ENCODE measurements at places on chromosomes 12 and 14.

DNA sequence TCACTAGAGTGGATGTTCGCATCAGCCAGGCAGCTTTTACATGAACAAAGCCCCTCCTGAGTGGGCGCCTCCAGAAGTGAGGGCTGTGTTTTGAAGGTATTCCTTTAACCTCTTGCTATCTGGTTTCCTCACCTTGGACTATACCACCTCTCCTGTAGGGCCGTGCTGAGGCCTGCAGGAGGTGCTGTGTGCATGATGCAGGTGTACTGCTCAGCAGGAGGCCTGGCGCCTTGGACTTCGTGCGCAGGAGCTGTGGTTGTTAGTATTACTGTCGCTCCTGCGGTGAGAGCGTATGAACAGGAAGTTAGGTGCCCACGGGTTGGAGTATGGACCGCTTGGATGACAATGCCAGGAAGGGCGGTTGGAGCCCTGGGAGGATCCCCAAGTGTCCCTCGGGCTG, 130.7 kb downstream of the TSPAN9 start:
- no peak for DNase-seq

DNA sequence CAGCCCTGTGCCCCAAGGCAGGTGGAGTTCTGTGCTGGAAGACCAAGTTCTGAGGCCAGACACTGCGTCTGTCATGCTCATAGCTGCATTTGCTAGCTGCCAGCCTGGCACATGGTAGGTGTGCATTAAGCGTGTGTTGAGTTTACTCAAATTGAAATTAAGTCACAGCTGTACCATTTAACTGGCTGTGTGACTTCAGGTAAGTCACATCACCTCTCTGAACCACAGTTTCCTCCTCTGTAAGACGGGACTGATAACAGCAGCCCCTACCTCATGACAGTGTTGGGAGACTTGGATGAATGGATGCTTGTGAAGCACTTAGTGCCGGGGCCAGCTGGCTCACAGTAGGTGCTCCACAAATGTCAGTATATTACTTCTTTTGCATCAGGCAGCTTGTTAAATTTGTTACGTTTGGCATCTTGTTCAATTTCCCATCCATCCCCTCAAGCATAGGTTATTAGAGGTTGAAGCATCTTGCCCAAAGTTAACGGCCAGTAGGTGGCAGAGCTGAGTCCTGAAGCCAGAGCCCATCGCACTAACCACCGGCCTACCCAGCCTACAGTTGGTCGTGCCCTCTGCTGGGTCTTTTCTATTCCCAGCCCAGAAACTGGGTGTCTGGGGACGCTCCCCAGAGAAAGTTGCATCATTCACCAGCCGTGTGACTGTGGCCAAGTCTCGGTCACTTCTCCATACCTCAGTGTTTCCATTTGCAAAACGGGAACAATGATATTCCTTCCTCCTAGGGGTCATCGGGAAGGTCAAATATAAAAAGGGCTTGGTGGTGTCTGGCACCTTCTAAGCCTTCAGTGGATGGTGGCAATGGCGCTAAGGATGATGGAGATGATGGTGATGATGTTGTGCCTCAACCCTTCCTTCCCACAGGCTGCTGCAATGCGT, 4.5 kb downstream of the DAO start:
- no peak for DNase-seq

- no peak for DNase-seq
Measured at GRCh38 chr12:92073094-92073493, 72.6 kb downstream of the BTG1 start.

- no peak for DNase-seq
Measured at GRCh38 chr12:89370850-89371249, 18.5 kb upstream of the DUSP6 start.

DNA sequence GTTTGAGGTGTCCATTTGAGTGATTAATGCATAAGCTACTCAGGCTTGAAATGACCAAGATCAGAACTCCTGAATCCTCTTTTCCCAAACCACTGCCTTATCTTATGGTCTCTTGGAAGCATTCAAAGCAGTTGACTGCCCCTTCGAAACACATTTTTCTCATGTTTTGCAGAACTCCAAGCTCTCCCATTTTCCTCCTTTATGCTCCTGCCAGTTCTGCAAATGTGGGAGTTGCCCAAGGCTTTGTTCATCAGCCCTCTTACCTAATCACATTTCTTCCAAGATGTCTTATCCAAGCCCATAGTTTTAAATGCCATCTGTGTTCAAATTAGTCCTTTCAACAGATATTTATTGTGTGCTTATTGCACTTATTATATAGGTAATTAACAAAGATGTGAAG, 1.8 kb upstream of the DNAAF2 start:
- no peak for DNase-seq

DNA sequence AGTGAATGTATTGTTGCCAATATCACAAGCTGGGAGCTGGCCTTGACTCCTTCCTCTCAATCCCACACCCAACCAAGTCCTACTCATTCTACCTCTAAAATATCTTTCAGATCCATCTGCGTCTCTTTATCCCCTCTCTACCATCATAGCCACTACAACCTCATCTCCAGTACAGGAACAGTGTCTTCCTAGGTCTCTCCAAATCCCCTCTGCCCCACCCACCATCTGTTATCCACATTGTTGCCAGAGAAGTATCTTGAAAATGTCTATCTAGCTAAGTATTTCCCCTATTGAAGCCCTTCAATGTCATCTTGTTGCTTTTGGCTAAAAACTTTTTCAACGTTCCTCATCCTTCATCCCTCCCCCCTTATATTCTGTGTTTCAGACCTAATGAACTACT, 244.7 kb downstream of the C12orf75 start:
- DNase-seq: no peak
